Mesothelial cell of epicardium (in vitro differentiated cells): ENCODE measurements at places on chromosomes 13 and 19. TPM values are rescaled to one million over a fixed set of nuclear protein-coding genes. Genes with fewer than 3 reads are reported as not detected.

LRG1 gene
- total RNA-seq = 0.16 TPM in 3 replicates

KLK15 gene
- not detected in 3 replicates for total RNA-seq

ZNF20 gene
- total RNA-seq = 8.7 to 11.1 TPM (median 10.6 TPM) in 3 replicates

TEX26 gene
- not detected in 3 replicates for total RNA-seq

CDC42EP5 gene
- total RNA-seq = 114 to 126 TPM (median 115 TPM) in 3 replicates

ZNF154 gene
- total RNA-seq = 42.4 to 43.0 TPM (median 42.7 TPM) in 3 replicates

CLPTM1 gene
- total RNA-seq = 85.6 to 89.6 TPM (median 85.6 TPM) in 3 replicates

ZNF773 gene
- 9.3 to 9.7 TPM (median 9.4 TPM) in 3 replicates for total RNA-seq

KIR2DL4 gene
- total RNA-seq = not detected in 3 replicates

ANGPTL8 gene
- 0.25 to 0.84 TPM (median 0.29 TPM) in 3 replicates for total RNA-seq

OVOL3 gene
- total RNA-seq = not detected in 3 replicates

ZNF790 gene
- 12.4 to 13.3 TPM (median 12.8 TPM) in 3 replicates for total RNA-seq

KLHL1 gene
- 0.05 TPM in 1 of 3 replicates, not detected in the others for total RNA-seq

LPAR2 gene
- 84.2 to 93.4 TPM (median 87.1 TPM) in 3 replicates for total RNA-seq

ELSPBP1 gene
- total RNA-seq = 1.0 TPM in 1 of 3 replicates, not detected in the others

FBXO17 gene
- 72.7 to 77.3 TPM (median 72.8 TPM) in 3 replicates for total RNA-seq

- peaks cover 3% of the 10 kb centered on the region for H3K36me3 ChIP-seq
- no peaks in the 10 kb centered on the region for H3K27me3 ChIP-seq
- peak overlapping the region; percentile 53 for H3K27ac ChIP-seq
- DNase-seq = peak; percentile 61
- no peak overlapping the region for H3K4me3 ChIP-seq
Observed at GRCh38 chr19:5128251-5128935, 159.5 kb downstream of the KDM4B start.

DNA sequence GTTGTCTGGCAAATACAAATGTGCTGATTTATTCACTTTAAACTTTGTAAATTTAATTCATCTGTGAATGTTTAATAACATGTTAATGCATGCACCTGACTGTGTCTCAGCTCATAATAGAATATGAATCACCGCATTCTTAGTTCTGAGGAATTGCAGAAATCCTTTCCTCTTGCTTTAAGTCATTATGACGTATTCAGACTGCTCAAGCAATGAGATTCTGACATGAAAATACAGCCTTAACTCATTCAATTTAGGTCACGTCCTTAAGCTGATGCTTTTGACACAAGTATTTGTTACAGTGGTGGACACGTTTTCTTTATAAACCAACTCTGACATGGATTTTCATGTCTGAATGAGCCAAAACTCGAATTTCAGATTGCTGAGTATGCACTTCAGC lies 541.0 kb upstream of the KLF12 start:
- H3K27me3 ChIP-seq = no peaks in the 10 kb centered on the region
- no peak for DNase-seq
- H3K27ac ChIP-seq = no peak overlapping the region
- H3K4me1 ChIP-seq = no peaks in the 10 kb centered on the region

- no peaks in the 10 kb centered on the region for H3K27me3 ChIP-seq
- no peak for DNase-seq
- H3K4me3 ChIP-seq = peak overlapping the region; percentile 70
- peaks cover 12% of the 10 kb centered on the region for H3K36me3 ChIP-seq
Observed at GRCh38 chr19:6373813-6374108, 1.2 kb downstream of the ALKBH7 start.

- peaks cover 51% of the 10 kb centered on the region for H3K36me3 ChIP-seq
- no peaks in the 10 kb centered on the region for H3K27me3 ChIP-seq
- H3K4me1 ChIP-seq = no peaks in the 10 kb centered on the region
- H3K27ac ChIP-seq = peak overlapping the region; percentile 74
Observed at GRCh38 chr13:19672990-19673389, 39.5 kb downstream of the MPHOSPH8 start.

- H3K27ac ChIP-seq = no peak overlapping the region
- no peaks in the 10 kb centered on the region for H3K27me3 ChIP-seq
- no peak overlapping the region for H3K4me3 ChIP-seq
- DNase-seq = no peak
- no peaks in the 10 kb centered on the region for H3K36me3 ChIP-seq
- no peaks in the 10 kb centered on the region for H3K4me1 ChIP-seq
Observed at GRCh38 chr13:38535261-38535660, 151.6 kb upstream of the FREM2 start.

GRCh38 chr13:51624695-51625345 lies 40.6 kb downstream of the WDFY2 start:
- no peaks in the 10 kb centered on the region for H3K27me3 ChIP-seq
- no peaks in the 10 kb centered on the region for H3K36me3 ChIP-seq
- no peak overlapping the region for H3K27ac ChIP-seq
- H3K4me3 ChIP-seq = no peak overlapping the region
- DNase-seq = no peak

DNA sequence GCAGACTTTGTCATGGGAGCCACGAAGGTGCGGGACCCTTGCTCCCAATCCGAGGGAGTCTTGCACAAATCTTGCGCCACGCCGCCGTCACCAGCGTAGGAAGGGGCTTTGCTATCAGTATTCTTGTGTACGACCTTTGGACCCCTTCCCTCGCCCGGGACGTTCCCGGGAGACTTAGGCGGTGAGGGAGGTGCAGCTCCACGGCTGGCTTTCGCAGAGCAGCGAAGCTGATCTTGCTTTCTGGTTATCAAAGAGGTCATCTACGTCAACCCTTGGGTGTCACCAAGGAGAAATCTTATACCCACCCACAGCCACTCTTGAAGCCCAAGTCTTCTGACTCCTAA lies 583 bp downstream of the TECR start:
- peak overlapping the region; percentile 95 for H3K4me3 ChIP-seq
- peak overlapping the region; percentile 96 for H3K27ac ChIP-seq

GRCh38 chr13:112999414-113000177 lies 30.6 kb downstream of the MCF2L start:
- H3K4me3 ChIP-seq = no peak overlapping the region
- no peak for DNase-seq
- peaks cover 3% of the 10 kb centered on the region for H3K27me3 ChIP-seq
- no peak overlapping the region for H3K27ac ChIP-seq
- peaks cover 23% of the 10 kb centered on the region for H3K4me1 ChIP-seq
- peaks cover 4% of the 10 kb centered on the region for H3K36me3 ChIP-seq

- H3K27ac ChIP-seq = no peak overlapping the region
- H3K36me3 ChIP-seq = no peaks in the 10 kb centered on the region
- no peak for DNase-seq
- peaks cover 14% of the 10 kb centered on the region for H3K4me1 ChIP-seq
Observed at GRCh38 chr19:16070366-16070990, 5.8 kb upstream of the TPM4 start.

GRCh38 chr19:13164343-13165161 lies 14.3 kb downstream of the IER2 start:
- H3K27me3 ChIP-seq = no peaks in the 10 kb centered on the region
- DNase-seq = peak; percentile 71
- H3K27ac ChIP-seq = peak overlapping the region; percentile 98
- H3K4me3 ChIP-seq = peak overlapping the region; percentile 65
- no peaks in the 10 kb centered on the region for H3K36me3 ChIP-seq
- H3K4me1 ChIP-seq = peaks cover 48% of the 10 kb centered on the region

DNA sequence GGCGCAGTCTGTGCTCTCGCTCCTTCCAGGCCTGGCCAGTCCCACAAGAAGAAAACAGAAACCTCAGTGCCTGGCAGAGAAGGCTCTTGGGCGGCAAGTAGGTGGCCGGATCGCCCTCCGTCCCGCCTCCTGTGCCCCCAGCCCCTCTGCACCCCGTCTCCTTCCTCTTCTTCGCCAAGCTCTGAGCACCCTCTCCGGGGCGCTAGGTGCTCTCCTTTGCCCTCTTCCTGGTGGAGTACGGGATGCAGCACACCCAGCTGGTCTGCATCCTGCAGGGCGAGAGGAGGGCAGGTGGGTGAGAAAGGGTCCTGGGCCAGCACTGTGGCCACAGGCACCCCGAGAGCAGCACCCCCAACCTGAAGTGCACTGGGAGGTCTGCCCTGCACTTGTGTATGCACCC lies 17.3 kb downstream of the C13orf46 start:
- H3K27ac ChIP-seq = no peak overlapping the region
- no peak overlapping the region for H3K4me3 ChIP-seq
- no peak for DNase-seq

- no peak overlapping the region for H3K27ac ChIP-seq
- DNase-seq = no peak
- no peaks in the 10 kb centered on the region for H3K27me3 ChIP-seq
- no peaks in the 10 kb centered on the region for H3K36me3 ChIP-seq
- peaks cover 2% of the 10 kb centered on the region for H3K4me1 ChIP-seq
- no peak overlapping the region for H3K4me3 ChIP-seq
Observed at GRCh38 chr13:66443926-66444325, 786.2 kb downstream of the PCDH9 start.

GRCh38 chr13:98556968-98557631 lies 19.8 kb downstream of the STK24 start:
- DNase-seq = no peak
- H3K4me3 ChIP-seq = no peak overlapping the region
- peak overlapping the region; percentile 30 for H3K27ac ChIP-seq
- peaks cover 49% of the 10 kb centered on the region for H3K4me1 ChIP-seq
- no peaks in the 10 kb centered on the region for H3K27me3 ChIP-seq

DNA sequence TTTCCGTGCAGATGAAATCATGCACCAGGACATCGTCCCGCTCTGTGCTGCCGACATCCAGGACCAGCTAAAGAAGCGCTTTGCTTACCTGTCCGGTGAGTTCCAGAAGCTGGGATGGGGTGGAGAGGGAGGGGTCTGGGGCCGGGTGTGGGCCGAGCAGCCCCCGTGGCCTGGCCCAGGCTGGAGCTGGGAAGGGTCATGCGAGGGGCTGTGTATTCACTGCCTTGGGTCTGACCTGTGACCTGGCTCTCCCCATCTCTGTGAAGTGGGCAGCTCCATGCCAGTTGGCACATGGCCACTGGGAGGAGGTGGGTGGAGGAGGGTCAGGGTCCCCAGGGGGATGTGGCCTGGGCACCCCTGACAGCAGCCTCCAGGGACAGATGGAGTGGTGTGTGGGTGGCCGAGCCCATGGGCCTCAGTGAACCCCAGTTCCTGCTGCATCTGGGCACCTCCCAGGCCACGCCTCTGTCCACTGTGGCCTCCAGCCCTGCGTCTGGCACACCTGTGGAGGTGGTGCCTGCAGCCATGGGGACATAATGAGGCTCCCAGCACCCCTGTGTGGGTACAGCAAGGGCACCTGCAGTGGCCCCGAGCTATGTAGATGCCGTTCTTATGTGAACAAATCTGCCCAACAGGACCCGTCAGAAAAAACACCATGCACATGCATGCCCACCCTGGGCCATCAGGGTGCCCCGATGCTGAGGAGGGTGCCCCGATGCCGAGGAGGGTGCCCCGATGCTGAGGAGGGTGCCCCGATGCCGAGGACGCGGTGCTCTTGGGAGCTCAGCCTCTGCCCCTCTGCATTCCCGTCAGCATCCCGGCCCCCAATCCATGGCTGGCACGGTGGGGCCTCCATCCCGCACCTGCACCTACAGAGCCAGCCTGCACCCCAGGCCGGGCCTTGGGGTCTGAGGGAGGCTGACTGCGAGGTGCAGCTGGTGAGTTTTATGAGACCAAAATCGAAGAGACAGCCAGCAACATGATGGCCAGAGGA lies 46.0 kb downstream of the MCF2L start:
- H3K27me3 ChIP-seq = no peaks in the 10 kb centered on the region
- peaks cover 20% of the 10 kb centered on the region for H3K36me3 ChIP-seq
- no peak overlapping the region for H3K4me3 ChIP-seq
- no peak for DNase-seq
- H3K27ac ChIP-seq = no peak overlapping the region
- peaks cover 12% of the 10 kb centered on the region for H3K4me1 ChIP-seq

- DNase-seq = no peak
- H3K36me3 ChIP-seq = peaks cover 34% of the 10 kb centered on the region
- H3K4me3 ChIP-seq = no peak overlapping the region
- H3K27me3 ChIP-seq = no peaks in the 10 kb centered on the region
- no peaks in the 10 kb centered on the region for H3K4me1 ChIP-seq
Observed at GRCh38 chr19:10146142-10146541, 26.4 kb upstream of the EIF3G start.

- no peaks in the 10 kb centered on the region for H3K4me1 ChIP-seq
- H3K27ac ChIP-seq = no peak overlapping the region
- no peaks in the 10 kb centered on the region for H3K27me3 ChIP-seq
- H3K36me3 ChIP-seq = peaks cover 40% of the 10 kb centered on the region
- DNase-seq = no peak
Observed at GRCh38 chr13:99371956-99372355, 64.8 kb upstream of the GPR183 start.

GRCh38 chr19:19051478-19052213 lies 12.1 kb upstream of the SLC25A42 start:
- H3K36me3 ChIP-seq = peaks cover 8% of the 10 kb centered on the region
- H3K4me3 ChIP-seq = no peak overlapping the region
- H3K27me3 ChIP-seq = no peaks in the 10 kb centered on the region
- no peak for DNase-seq

DNA sequence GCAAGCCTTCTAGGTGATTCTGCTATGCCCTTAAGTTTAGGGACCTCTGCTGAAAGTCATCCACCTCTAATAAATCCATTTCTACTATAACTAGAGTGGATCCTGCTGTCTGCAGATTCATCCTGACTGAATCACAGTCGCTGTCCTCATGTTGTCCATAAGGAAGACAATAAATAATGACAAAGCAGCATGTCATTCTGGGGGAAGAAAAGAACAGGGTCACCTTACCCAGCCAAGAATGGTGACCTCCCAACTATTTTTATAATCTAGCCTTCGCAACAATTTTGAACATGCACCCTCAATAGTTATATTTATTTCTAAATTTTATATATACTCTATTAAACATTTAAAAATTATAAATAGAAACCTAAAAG lies 45.0 kb upstream of the UBE2L5 start:
- H3K27ac ChIP-seq = no peak overlapping the region
- no peak for DNase-seq
- no peaks in the 10 kb centered on the region for H3K36me3 ChIP-seq
- H3K4me1 ChIP-seq = no peaks in the 10 kb centered on the region

DNA sequence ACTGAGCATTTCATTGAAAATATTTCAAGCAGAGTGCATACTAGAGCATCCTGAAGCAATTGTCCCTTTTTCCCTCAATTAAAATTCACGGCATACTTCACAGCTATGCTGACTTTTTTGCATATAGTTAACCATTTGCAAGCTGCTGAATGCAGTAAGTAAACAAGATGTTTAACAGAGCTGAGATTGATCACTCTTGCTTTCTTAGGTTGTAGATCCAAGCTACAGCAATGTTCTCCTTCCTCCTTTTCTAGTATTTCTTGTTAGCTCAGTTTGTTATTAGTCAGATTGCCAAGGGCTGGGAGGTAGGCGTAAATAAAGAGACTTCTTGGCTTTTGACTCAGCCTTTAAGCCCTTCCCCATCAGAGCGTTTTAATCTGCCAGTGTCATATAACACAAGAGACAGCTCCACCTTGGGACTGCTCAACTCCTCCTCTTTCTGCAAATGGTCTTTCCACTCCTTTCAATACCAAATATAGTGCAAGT lies at the start of gene SLITRK6:
Gene SLITRK6, minus strand, starts transcription at position 323 of the 486 bp plus-strand sequence. CDS start 2,911 bp downstream, outside the sequence.
- peak within 1 kb of the TSS; percentile 64 for H3K4me3 ChIP-seq
- peaks cover 12% of the 10 kb centered on the region for H3K36me3 ChIP-seq
- peaks cover 23% of the 10 kb centered on the region for H3K4me1 ChIP-seq
- H3K27me3 ChIP-seq = no peaks in the 10 kb centered on the region
- peak within 1 kb of the TSS; percentile 64 for H3K27ac ChIP-seq

DNA sequence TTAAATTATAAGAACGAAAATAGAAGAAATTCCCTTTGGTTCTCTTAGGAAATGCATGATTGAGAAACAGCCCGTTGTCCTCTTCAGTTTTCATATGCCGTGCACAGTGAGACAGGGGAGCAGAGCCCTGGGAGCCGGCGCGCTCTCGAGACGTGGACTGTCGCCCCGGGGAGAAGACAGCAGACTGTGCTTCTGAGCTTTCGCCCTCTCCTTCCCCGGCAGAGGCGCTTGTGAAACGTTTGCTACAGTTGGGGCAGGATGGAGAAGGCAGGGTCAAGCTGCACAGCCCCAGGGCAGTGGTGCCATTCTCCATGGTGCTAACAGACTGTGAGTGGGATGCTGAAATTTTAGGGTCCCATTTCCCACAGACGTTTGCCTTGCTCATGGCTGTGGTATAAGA lies 192.2 kb upstream of the KL start:
- peak overlapping the region; percentile 67 for H3K27ac ChIP-seq
- H3K36me3 ChIP-seq = no peaks in the 10 kb centered on the region
- no peaks in the 10 kb centered on the region for H3K27me3 ChIP-seq
- H3K4me3 ChIP-seq = no peak overlapping the region
